ENCODE measurements at places on chromosomes 7 and 10.
A peak's percentile ranks its signal among the peaks of the same experiment; 100 is the strongest.

GRCh38 chr10:20007426-20007825 is 191.2 kb downstream of the PLXDC2 start:
- no peak for DNase-seq

DNA sequence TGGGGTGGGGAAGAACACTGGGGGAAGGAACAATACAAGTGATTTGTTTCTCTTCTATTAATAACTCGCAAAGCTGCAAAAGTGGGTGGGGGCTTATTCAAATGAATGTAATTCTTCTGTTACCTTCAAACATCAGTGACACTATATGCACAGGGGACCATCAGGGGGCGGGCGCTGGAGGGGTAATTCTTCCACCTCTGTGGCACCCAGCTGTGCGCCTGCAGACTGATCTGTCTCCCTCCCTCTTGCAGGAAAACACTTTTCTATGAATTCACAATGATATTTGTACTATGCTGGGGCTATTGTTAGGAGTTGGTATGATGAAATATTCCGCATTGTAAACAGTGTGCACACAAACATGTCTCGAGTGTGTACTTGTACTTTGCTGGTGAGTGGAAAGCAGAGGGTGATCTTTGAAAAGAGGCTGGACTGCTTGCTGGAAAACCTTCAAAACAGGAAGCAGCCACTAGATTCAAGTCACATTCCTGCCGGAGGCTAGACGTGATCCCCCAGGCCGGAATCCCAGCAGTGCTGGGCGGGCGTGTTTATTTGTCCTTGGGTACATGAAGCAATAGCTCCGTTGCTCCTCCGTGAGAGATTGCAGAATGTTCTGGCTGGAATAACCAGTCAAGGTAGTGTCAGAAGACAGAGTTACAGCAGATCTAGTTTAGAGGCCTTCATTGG is 15.8 kb upstream of the BNIP3 start:
- peak; percentile 55 for DNase-seq

DNA sequence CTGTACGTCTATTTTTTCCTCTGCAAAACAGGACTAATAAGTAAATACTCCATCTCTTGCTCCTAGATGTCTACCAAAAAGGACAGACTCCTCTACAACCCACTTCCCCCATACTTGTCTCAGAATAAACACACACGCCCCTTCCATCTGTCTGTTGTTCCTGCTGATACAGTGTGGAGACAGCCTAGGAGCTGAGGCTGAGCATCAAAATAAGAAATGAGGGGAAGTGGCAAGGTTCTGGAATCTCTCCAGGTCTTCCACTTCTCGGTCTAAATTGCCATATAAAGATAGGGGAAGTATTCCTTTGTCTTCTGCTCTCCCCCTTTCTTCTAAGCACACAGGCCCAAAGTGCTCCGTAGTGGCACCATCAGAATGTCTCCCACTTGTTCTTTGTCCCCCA is 30.8 kb upstream of the VSIR start:
- DNase-seq, result no peak

DNA sequence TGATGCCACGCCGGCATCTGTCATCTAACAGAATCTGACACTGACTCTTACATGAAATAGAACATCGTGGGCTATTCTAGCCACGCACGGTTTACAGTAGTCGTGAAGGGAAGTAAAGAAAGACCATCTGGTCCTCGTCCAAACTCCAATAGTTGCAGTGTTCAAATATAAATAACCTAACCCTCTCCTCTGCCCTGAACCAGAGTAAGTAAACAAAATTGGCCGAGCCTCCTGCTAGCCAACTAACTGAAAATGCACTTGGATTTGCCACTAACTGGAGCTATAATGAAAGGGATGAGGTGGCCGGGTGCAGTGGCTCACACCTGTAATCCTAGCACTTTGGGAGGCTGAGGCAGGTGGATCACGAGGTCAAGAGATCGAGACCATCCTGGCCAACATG is 29.5 kb upstream of the ZC3HAV1L start:
- DNase-seq, result no peak

DNA sequence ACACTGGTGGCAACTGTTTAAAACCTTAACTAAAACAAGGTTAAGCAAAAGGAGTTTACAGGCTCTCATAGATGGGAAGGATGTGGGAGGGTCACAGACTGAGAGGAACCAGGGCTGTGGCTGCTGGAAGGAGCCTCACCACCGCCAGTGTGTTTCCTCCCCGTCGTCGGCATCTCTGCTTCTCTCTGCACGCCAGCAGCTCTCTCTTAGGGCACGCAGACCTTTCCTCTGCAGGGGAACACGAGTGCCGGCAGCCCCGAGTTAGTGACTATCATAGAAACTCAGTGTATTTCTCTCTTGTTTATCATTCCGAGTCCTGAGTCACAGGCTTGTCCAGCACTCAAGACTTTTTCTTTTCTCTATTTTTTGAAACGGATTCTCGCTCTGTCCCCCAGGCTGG is 8.1 kb upstream of the SH2D4B start:
- no peak for DNase-seq

- no peak for DNase-seq
Measured at GRCh38 chr7:69962186-69963065, 364.2 kb downstream of the AUTS2 start.

GRCh38 chr10:11255796-11256444 is 238.2 kb downstream of the CELF2 start:
- DNase-seq, result no peak

DNA sequence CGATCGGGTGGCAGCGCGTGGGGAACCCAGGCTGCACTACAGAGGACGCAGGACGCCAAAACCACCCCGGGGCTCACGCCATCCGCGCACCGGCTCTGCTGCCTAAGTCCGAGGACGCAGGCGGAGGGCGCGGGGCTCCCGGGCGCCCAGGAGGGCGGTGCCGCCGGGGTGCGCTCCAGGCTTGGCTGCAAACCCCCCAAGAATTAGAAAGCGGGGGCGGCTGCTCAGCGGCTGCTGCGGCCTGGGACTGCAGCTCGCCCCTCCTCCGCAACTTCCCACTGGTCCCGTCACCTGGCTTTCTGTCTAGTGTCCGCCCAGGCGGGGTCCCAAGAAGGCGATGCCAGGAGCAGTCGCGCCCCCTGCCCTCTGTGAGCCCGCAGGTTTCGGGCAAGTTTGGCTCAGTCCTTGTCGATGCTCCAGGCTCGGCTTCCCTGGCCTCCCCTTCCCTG is 1.7 kb upstream of the POU6F2 start:
- peak; percentile 27 for DNase-seq

GRCh38 chr7:119783799-119784198 is 489.2 kb upstream of the KCND2 start:
- DNase-seq, result no peak

DNA sequence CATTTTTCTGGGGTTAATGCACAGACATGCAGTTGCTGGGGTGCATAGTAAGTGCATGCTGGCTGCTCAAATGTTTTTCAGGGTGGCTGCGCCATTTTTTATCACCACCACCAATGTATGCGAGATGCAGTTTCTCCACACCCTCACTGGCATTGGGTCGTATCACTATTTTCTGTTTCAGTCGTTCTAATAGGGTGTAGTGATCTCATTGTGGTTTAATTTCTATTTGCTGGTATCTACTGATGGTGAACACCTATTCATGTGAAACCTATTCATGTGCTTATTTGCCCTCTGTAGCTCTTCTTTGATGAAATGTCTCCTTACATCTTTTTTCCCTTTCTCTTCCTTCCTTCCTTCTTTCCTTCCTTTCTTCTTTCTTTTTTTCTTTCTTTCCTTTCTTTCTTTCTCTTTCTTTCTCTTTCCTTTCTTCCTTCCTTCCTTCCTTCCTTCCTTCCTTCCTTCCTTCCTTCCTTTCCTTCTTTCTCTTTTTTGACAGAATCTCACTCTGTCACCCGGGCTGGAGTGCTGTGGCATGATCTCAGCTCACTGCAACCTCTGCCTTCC is 84.3 kb downstream of the ELFN1 start:
- no peak for DNase-seq

GRCh38 chr10:127982601-127983000 is 75.7 kb downstream of the PTPRE start:
- DNase-seq, result no peak

- DNase-seq, result no peak
Measured at GRCh38 chr7:24788961-24789576, 31.8 kb upstream of the GSDME start.

DNA sequence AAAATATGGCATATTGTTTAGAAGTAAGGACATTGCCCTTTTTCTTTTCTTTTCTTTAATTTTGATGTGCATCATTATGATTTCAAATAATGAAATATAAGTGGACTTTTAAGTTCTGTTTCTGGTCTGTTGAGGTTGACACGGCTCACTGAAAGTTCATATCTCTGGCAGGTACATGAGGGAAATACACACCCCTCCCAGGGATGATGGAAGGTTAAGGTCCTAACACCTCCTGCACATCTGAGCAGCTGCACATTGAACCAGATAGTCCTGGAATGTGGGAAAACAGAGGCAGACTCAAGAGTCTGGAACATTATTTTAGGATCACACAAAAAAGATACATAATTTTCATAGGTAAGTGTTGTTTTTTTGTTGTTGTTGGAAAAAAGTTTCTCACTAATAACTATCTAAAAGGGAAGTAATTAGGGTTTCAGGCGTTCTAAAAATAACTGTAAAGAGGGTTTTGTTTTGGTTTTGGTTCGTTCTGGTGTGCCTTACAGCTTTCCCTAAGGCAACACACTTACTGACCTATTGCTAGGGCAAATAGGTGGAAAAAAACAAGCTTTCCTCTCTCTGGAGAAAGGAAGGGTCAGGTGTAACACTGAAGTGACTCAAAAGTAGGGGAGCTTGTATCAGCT is 201.2 kb upstream of the PRKCQ start:
- no peak for DNase-seq

- DNase-seq, result no peak
Measured at GRCh38 chr10:24561453-24561852, 162.2 kb downstream of the ARHGAP21 start.

DNA sequence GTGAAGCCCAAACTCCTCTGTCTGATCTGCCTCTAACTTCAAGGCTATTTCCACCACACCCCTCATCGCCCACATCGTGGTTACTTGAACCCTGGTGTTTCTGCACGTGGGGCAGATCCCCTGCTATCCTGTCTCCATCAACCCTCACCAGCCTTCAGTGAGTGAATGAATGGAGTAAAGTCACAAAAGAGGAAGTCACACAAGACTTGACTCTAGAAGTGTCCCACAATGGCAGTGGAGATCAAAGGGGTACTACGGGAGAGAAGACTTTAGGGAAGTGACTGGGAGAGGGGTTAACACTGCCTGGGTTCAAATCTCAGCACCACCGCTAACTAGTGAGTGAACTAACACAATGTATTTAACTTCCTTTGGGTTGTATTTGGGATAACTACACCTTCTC is 85.9 kb downstream of the COBL start:
- DNase-seq, result no peak

DNA sequence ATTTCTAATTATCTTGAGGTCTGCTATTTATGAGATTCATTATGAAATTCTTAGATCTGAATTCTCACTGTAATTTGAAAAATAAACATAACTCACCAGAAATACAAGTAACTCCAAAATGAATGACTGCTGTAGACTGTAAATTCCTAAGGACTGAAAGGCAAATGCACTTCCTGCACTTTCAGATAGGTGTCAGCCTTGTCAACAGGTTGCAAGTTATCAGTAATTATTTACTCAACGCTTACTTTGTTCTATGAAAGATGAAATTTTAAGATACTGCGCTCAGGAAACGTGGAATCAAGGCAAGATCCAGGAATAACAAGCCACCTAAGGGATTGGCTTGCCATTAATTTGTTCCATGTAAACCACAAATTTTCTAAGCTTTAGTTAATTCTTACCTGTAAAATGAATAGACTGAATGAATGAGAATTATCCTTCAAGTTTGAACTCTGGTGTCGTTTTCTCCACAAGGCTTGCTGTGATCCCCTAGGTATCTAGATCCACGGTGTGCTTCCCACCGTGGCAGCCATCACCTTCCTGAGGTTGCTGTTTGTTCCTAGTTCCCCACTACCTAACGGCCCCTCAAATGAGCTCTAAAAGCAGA is 12.6 kb downstream of the DHX32 start:
- no peak for DNase-seq

DNA sequence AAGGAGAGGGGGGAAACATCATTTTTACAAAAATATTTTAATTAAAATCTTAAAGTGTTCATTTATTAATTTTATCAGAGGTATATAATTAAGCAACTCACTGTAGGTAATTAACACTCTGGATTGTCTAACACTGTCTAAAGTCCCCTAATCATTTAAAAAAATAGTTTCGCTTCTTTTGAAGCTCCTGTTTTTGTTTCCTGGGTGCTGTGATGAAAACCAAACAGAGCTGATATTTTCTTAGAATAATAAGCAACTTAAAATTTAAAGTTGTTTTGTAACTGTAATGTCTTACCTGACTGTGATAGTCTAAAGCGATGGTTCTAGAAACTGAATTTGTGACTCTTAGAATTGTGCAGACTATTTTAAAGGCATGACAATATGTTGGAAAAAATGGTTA is 961.0 kb downstream of the GATA3 start:
- no peak for DNase-seq

DNA sequence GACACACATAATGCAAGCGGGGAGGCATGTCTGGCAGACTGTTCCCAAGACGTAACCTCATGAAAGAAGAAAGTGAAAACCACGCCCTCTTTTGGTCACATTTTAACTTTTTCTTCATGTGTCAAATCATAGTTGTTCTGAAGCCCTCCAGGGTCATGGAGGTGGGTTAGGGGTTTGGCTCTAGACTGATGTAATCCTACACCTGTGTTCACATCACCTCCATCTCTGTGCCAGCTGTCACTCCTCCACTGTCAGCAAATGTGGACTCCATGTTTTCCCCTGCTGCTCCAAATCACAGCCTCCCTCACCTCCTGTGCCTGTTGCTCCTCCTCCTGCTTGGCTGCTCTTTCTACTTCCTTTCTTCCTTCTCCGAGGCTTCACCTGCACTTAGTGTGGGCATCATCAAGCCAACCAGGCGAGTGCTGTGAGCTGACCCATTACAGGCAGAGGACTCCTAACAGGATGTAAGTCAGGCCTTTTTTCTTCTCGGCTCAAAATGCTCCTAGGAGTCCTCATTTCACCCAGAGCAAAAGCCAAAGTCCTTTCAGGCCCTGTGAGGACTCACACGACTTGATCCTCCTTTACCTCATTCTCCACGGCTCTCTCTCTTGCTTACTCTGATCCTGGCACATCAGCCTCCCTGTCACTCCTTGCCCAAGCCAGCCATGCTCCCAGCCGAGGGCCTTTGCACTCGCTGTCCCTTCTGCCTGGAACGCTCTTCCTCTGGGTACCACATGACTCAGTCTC is 66.4 kb upstream of the IFRD1 start:
- no peak for DNase-seq

GRCh38 chr10:111600772-111601171 is 523.9 kb downstream of the ADRA2A start:
- DNase-seq, result no peak

- no peak for DNase-seq
Measured at GRCh38 chr7:99729486-99730237, 5.3 kb downstream of the CYP3A7 start.

DNA sequence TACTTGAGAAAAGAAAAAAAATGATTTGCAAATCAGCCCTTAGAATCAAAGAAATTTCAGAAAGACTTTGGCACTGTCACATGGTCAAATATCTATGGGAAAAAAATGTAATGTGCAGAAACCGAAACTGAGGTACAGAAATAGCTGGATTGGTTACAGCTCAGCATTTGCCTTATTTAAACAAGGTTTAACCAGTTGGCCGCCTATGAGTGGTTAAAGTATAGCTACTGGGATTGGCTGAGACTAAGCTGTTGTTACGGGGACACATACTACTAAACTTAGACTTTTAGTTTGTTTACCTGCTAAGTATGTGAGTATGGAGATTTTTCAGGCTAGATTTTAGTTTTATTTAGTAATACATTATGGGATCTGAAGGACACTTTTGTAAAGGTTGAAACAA is 38.6 kb downstream of the SFTPD start:
- DNase-seq, result no peak

- DNase-seq, result peak; percentile 72
Measured at GRCh38 chr10:103451831-103452505, at the start of gene CALHM2. Gene CALHM2 (minus strand): TSS chr10:103452370. CDS start chr10:103449941, 2,429 bp downstream.

- no peak for DNase-seq
Measured at GRCh38 chr7:29573567-29573966, 9.9 kb downstream of the PRR15 start.

Measured in H1 (cell line).